ENCODE measurements at places on chromosomes 2 and 18.

DNA sequence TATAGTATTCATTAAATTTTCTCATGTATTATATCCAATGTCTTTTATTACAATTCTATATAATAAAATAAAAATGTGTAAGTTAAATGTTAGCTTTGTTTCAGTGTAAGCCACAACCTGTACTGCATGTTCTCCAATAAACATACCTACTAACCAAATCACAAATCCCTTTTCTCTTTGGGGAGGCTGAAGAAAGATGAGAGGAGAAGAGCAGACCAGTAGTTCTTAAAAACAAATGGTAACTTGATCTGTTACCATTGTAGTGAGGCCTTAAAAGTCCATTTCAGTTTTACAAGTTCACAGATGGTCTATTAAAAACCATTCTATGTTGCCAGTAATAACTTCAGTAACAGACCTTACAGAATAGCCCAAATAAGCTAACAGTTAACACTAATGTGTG lies 100.5 kb downstream of the SOS1 start:
- no peak for DNase-seq

- DNase-seq, result no peak
Observed at GRCh38 chr2:229612384-229612971, 101.9 kb downstream of the DNER start.

DNA sequence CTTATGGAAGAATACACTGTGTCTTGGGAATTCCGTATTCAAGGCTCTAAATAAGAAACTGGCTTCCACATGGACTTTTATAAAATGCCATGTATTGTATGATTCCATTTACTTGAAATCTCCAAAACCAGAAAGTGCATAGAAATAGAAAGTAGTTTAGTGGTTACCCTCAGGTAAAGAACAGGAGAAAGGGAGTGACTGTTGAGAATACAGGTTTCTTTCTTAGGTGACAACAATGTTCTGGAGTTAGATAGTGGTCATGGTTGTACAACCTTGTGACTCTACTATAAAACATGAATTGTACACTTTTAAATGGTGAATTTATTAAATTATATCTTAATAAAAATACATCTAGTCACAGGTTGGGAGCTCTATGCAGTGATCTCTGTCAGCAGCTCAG lies 481.8 kb downstream of the SPAG16 start:
- DNase-seq, result no peak

- DNase-seq, result no peak
Observed at GRCh38 chr2:189660803-189661147, 484 bp upstream of the ASNSD1 start.

Data from AG04449 (cell line).